Iris pigment epithelial cell (primary cell): ENCODE measurements at places on chromosomes 12 and 14.

DNA sequence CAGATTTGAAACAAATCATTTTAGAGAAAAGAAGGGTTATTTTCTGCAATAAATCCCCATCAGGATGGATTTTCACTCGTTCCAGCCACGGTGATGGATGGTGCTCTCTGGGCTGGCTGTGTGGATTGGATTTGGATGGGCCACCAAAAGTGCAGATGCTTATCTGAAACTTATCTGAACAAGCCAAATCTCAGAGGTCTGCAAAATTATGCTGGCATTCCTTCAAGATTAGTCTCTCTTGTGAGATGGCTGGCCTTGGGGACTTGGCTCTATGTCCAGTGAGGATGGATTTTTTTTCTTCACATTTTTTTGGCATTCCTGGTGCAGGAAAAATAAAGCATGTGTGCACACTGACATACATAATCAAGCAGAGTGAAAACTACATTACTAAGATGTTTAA lies 341.9 kb downstream of the GXYLT1 start:
- DNase-seq, result no peak

GRCh38 chr12:53496752-53497032 lies 2.6 kb downstream of the MAP3K12 start:
- no peak for DNase-seq

GRCh38 chr12:6058481-6059161 lies 65.8 kb downstream of the VWF start:
- no peak for DNase-seq

GRCh38 chr14:74109369-74109768 lies 24.6 kb downstream of the LIN52 start:
- peak; percentile 1 for DNase-seq
